DMS79 treated with DMSO at 0.1 percent for 48 hours (cell line): ENCODE measurements at places on chromosomes 2 and 18.

DNA sequence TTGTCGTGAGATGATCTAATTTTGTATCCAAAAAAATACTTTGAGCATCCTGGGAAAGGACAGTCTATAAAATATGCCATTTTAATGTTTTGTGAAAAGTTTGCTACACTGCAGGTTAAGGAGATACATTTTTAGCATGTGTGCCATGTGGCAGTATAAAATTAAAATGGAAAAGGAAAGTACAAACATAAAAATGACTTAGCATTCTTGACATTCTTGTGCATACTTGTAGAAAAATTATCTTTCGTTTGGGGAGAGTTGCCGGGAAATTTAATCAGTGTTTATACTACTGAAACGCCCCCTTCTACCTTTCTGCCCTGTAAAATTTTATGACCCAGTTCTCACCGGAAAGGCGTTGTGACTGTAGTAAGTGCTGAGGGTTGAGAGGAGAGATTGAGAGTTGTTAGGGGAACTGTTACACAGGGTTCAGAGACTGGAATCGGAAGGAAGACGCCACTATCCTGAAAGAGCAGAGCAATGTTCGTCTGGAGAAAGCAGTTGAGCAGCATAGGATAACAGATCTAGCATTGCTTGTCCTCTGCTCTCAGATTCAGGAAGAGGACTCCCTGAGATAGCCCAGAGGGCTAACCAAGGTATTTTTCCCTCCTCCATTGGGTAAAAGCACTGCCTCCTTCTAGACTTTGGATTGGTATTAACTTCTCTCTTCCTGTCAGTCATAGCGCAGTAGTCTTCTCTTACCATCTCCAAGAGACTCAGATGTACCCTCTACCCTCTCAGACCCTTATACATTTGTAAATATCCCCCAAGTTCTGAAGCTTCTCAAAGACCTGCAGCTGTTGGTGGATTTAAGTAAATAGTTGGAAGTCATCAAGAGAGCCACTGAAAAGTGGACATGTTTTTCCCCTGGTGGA is 2.7 kb downstream of the CDH20 start:
- no peak for DNase-seq

DNA sequence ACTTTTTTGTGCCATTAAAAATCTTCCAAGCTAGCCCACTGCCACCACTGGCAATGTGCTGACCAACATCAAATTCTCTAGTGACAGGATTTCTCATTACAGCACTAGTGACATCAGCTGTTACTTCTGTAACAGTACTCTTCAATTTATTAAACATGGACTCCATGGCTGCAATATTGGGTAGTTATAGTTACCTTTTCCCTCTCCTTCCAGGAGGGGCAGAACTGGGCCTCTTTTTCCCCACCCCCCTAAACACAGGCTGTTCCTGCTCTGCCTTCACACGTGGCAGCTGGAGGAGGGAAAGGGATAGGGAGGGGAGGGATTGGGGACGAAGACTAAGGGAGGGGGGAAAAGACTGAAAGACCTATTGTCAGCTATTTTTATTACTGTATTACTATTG is 38.1 kb downstream of the TRAK2 start:
- DNase-seq, result no peak

GRCh38 chr18:47411159-47411558 is 159.7 kb upstream of the SKOR2 start:
- DNase-seq, result no peak

- no peak for DNase-seq
Measured at GRCh38 chr2:237120916-237121315, 35.2 kb downstream of the COPS8 start.

GRCh38 chr2:3289526-3289925 is 88.1 kb downstream of the EIPR1 start:
- DNase-seq, result no peak

DNA sequence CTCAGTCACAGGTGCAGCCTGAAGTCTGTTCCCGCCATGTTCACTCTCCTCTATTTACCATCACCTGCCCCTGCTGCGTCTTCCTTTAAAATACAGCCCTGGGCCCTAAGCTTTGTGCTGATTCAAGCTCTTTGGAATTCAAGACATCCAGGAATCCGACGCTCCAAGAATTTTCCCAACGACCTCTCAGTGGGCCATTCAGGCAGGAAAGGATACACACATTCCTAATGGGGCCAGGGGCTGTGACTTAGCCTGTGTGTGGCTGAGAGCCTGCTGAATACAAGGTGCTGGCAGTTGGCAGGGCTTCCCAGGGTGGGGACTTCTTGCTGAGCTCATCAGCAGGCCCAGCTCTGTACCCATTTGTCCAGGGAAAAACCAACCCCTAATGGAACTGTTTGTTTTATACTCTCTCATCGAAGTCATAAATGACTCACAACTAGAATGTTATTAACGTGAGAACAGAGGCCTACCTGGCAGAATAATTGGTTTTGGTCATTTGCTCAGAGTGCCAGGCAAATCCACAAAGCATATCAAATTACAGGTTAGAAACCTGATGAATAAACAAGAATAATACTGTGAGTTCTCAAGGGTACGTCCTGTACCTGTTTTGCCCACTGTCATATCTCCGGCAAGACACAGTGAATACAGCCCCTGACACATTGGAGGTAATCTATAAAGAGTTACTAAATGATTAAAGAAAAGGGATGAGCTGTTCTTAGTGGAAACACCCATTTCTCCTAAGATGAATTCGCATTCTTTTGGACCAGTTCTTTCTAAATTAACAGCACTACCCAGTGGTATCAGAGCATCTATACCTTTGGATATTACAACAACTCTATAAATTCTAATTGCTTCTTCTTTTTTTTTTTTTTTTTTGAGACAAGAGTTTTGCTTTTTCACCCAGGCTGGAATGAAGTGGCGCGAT is 12.6 kb upstream of the KCMF1 start:
- peak; percentile 91 for DNase-seq
